ENCODE measurements at places on chromosomes 16 and 17.

- no peak for DNase-seq
Observed at GRCh38 chr17:21376081-21376758, at the start of gene KCNJ12. TSS of gene KCNJ12 (plus strand) at chr17:21376357. CDS start at chr17:21415343, 38,986 bp downstream.

GRCh38 chr16:20744922-20745440, 3.4 kb upstream of the THUMPD1 start:
- no peak for DNase-seq

DNA sequence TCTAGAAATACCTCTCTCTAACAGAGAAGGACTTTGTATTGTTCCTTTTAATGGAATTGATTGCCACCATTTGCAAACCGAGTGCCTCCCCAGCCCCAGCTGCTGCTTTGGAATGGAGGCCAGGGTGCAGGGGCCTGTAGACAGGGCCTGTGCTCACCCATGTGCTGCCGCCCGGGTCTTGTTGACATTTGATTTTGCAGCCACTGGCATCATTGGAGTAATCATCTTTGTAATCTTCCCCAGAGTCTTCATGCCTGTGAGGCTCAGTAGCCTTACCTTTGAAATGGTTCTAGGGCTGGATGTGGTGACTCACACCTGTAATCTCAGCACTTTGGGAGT, 119.8 kb downstream of the CLEC16A start:
- no peak for DNase-seq

DNA sequence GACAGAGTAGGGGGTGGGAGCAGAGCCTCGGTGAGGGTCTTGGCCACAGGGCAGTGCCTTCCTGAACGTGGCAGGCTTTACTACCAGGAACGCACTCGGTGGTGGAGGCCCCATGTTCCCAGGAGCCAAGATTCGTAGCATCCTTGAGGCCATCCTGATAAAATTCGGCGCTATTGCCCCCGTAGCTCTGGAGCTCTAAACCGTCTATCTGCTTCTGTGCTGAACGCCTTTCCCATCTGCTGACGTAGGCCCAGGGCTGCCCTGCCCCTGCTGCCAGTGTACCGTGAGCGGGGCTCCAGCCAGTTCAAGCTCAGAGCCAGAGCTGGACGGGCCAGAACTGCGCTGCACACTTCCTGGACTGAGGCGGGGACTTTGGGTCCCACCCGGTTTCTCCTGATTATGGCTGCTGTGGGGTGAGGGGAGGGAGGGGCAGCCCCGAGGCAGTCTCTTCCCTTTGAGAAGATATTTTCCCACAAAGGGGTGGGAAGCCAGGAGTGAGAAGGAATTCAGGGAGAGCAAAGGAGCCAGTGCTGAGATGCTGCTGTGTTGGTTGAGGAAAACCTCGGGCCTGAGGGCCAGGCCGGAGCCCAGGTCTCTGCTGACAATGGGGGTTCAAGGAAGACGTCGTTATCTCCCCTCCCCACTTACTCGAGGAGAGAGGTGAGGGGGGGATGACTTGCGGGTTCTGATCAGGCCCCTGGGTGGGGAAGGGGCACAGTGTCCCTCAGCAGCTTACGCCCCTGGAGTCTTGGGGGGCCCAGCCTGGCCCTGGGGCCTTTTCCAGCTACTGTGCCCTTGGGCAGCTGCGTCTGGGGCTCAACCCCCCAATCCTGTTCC, 29.4 kb downstream of the OR1D5 start:
- DNase-seq, result no peak

DNA sequence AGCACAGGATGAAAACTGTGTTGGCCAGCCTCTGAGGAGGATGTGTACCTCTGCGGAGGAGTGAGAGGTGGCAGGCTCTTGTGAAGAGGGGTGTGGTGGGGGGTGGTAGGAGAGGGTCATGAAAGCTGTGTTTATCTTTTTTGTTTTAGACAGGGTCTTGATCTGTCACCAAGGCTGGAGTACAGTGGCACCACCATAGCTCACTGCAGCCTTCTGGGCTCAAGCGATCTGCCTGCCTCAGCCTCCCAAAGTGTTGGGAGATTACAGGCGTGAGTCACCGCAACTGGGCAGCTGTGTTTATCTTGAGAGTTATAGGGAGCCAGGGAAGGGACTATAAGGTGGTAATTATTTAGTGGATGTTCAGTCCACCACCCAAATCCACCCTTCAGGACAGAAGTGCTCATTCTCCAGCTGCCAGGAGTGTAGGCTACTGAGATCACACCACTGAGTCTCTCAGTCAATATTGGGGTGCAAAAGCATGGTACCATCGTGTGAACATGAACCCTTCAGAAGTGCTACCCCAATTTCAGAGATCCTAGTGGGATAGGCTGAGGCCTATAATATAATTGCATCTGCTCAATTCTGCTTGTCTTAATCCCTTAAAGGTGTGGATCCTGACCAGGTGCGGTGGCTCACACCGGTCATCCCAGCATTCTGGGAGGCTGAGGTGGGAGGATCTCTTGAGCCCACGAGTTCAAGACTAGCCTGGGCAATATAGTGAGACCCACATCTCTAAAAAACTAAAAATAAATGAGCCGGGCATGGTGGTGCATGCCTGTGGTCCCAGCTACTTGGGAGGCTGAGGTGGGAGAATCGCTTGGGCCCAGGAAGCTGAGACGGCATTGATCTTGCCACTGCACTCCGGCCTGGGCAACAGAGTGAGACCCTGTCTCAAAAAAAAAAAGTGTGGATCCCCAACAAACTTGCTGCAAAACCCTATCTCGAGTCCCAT, 788 bp upstream of the EXOC3L1 start:
- no peak for DNase-seq

- DNase-seq, result no peak
Observed at GRCh38 chr17:22570144-22570845, 878.0 kb downstream of the KCNJ18 start.

DNA sequence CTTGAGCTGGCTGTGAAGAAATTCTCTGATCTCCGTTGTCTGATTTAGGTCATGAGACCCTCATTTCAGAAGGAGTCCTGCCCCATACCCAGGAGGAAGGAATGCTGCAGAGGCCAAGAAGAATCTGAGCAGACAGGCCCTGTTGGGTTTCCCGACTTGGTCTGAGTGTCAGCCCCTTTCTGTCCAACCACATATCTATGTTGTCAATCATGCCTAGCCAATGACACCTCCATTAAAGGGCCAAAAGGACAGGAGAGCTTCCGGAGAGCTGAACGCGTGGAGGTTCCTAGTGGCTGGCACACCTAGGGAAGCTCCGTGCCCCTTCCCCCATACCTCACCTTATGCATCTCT, 37.8 kb downstream of the PIMREG start:
- no peak for DNase-seq
